ENCODE measurements at places on chromosomes 3 and 15.

DNA sequence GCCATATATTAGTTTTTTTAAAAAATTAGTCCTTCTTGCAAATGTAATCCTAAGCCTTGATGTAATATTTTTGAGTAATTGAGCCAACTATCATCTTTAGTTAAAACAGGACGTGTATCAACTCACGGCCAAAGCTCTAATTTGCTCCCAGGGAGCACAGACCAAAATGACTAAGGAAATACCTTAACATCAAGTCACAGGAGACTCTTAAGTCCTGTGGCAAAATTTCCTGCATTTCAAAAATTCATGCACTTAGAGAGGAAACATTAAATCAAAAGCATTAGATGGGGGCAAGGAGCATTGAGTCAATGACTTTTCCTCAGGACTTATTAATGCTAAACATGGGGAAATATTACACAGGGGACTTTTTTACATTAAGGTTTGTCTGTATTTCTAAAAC is 276.0 kb downstream of the MFSD1 start:
- no peak for DNase-seq

DNA sequence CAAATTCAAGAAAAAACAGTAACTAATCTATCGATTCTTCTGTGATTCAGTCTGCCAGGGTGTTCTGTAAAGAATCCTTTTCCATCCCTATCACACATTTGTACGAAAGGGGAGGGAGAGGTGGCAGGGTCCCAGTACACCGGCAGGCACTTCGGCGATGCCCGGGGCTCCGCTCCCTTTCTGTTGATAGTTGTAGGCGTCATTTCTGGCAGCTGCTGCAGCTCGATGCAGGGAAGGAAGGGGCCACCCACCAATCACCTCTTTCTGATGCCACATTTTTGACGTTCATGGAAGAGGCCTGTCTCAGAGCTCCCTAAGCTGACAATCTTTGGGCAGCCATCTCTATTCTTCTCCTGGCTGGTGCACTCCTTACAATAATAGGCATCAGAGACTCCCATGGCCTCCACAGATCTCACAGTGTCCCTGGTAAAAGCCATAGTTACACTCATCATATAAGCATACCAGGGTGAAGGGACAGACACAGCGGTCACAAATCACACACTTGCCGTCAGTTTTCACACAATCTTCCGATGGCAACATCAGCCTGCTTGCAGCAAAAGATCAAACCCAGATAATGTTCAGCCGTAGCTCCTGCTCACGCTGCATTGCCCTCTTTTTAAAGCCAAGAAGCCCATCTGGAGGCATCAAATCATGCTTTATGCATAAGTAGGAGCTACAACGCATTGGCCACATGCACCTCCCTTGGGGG is 60.8 kb upstream of the ZBTB38 start:
- peak; percentile 21 for DNase-seq

DNA sequence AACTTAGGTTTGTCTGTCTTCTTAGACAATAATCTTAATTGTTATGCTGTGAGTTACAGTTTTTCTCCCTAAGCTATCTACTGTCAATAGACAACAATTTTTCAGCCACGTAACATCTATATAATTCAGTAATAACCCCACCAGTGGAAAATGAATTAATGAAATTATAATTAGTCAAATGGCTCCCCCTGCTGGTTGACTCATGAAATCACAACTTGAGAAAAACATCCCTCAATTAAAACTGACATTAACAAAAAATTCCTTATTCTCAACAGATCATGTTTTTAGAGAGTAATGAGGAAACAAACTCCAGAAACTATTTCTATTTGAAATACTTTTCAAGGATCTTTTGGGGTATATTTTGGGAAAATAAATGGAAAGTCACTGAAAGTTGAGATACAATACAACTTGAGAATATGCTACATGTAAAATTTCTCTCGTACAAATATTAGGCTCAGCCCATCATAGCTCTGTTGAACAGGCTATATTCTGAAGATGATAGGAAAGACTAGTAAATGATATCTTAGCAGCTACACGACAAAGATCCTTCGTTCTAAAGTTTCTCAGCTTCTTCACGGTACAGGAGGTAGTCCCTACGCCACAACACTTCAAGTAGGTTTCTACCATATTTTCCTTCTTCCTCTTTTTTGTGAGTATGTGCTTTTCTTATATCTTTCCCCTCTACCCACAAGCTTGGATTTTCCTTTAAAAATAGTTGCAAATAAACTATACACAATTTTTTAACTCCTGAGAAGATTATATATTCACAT is 20.7 kb downstream of the PPP1R2 start:
- DNase-seq, result no peak

DNA sequence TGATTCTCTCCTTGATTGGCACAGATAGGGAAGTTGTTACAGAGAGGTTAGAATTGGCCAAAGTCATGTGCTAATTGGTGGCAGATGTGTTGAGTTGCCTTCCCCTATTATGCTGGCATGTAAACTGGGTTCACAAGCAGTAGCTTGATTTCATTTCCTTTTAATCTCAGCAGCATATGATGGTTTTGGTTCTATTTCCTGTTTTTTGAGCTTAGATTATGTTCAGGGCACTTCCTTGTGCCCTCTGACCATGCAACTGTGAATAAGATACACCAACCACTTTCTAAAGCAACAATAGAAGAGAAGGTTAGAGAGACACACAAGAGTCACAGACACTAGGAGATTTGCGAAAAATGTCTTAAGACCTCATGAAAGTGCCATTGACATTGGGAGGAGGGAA is 16.5 kb downstream of the HPS3 start:
- no peak for DNase-seq

DNA sequence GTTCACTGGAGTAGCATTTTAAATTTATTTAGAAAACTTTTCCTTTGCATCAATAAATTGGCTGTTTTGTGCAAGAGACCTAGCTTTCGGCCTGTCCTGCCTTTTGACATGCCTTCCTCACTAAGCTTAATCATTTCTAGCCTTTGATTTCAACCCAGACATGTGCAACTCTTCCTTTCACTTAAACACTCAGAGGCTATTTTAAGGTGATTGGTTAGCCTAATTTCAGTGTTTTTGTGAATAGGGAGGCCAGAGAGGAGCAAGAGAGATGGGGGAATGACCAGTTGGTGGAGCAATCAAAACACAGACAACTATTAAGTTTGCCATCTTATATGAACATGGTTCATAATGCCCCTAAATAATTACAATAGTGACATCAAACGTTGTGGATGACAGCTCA is 333.4 kb downstream of the SLC9A9 start:
- no peak for DNase-seq

DNA sequence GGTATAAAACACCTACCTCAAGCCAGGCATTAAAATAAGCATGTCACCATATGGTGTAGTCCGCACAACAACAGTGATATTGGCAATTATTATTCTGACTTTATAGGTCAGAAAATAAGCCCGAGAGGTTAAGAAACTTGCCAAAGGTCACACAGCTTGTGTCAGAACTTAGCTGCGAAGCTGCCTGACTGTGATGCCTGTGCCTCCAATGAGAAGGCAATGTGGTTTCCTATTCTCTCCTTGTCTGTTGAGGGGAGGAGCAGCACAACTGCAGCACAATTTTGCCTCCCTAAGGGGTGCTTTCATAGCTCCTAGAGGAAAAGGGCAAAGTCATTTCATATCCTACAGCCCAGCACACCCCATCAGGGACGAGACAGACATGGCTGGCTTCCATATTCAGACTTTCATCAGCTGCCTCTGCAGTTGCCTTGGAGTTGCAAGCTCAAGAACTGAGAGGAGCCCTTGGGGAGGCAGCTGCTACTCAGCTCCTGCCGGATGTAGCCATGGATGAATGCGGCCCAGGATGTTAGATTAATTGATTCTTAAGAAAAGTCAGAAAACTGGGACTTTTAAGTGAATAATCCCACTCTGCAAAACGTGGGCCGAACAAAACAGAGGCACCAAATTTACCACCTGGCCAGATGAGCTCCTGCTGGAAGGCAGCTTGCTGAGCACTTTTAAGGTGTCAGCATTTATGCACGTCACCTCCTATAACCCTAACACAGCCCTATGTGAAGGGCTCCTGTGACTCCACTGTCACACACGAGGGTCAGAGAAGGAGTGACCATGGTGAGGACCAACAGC is 38.5 kb downstream of the MYO5C start:
- no peak for DNase-seq

GRCh38 chr3:81302045-81302444 is 459.4 kb downstream of the GBE1 start:
- no peak for DNase-seq

DNA sequence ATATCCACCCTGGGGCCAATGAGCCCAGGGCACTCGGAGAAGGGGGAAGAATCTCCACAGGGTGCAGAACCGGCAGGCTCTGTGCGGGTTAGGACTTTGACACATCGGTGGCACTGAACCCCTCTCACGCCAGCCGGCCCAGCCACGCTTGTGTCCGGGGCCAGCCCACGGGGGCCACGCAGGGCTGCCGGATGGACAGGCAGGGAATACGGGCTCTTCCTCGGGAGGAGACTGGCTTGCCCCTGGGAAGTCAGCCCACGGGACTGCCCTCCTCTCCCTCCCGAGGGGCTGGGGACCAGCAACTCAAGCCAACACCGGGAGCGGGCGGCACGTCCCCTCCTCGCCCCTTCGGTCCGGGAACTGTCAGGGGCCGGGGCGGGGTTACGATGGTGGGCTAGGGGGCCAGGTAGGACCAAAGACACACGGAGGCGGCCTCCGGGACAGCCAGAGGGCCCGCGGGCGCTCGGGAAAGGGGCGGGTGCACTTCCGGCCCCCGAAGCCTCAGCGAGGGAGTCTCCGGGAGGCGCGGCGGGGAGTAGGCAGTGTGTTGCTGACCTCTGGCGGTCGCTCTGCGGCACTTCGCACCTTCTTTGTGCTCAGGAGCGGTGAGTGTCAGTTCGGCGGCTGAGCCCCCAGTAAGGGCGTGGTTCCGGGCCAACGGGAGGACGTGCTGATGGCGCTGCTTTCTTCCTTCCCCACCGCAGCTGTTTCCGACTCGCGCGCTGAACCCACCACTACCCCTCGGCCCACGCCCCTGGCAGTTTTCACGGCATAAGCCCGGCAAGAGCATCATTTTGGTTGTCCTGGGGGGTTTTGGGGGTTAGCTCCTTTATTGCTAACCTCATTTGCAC is 5.1 kb upstream of the CYP8B1 start:
- DNase-seq, result peak; percentile 83

GRCh38 chr15:69215314-69216035 is 55.0 kb downstream of the GLCE start:
- no peak for DNase-seq

- no peak for DNase-seq
These were observed 88.8 kb downstream of the THBS1 start for GRCh38 chr15:39669661-39670060.

DNA sequence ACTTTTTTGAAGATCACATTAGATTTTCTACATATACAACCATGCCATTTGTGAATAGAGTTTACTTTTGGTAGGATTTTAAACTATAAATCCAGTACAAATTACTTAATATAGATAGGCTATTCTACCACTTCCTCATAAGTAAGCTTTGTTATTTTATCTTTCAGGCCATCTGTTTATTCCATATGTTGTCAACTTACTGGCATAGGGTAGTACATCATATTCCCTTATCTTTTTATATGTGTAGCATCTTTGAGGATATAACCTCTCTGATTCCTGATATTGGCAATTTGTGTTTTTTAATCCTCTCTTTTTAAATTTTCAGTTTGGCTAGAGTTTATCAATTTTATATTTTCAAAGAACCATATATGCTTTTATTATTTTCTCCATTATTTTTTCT is 515.4 kb downstream of the DIPK2A start:
- DNase-seq, result no peak

DNA sequence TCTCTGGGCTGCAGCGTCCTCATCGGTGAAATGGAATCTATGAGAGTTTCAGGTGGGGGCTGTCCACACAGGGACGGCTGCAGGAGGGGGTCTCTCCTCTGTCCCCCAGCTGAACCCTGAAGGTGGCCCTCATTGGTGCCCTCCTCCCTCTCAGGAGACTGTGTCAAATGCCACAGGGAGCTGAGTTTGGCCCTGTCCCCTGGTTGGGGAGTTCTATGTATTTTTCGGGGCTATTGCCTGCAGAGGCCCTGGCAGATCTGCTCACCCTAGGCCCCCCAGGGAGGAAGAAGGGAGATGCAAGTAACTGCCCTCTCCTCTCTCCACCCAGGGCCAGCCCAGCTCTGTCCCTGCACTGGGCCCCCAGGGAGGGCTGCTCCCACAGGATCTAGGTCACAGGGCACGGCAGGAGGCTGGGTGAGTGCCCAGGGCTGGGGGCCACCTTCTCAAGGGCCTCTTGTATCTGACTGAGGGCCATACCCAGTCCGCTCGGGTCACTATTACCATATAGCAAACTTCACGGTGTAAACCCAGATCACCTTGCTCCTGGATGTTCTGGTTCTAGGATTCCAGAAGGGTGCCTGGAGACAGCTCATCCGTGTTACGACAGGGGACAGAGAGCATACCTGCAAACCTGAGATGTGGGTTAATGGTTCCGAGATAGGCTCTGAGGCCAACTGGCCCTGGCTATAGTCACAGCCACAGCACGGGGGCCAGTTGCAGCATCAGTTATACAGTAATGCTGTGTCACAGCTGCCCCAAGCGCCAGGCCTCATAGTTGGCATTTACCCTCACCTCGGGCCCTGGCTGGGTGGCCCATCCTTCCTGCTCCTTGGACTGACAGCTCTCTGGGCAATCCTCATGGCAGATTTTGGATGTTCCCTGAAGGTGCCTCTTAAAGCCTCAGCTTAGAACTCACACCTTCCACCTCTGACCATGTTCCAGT is 102.4 kb upstream of the PRR23E start:
- no peak for DNase-seq

- no peak for DNase-seq
These were observed 26.9 kb downstream of the PRKAR2A start for GRCh38 chr3:48820612-48821324.

- DNase-seq, result no peak
These were observed 6.5 kb downstream of the CHST13 start for GRCh38 chr3:126530171-126531050.

GRCh38 chr3:122903171-122903570 is 108.3 kb downstream of the SLC49A4 start:
- DNase-seq, result no peak

DNA sequence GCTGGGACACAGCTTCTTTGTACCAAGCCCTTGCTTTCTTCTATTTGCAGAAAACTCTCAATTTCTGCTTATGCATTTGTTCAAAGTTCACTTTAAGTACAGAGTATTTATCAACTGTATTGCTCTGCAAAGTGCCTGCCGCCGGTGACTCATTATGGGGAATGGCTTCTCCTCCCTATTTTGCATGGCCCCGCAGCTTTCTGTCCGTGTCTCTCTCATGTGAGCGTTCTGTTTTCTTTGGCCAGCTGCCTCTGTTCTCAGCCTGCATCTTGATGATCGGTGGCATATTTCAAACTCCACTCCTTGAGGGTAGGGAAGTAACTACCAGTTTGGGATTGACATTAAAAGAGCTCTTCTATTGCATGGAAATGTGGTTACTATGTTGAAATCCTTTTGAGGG is 28.6 kb upstream of the ST8SIA2 start:
- no peak for DNase-seq

- DNase-seq, result no peak
These were observed 257.8 kb downstream of the PLCL2 start for GRCh38 chr3:17142516-17142915.
